Right kidney (tissue), 9 donors: ENCODE measurements at places on chromosomes 12 and 14.

- no peak for DNase-seq
Observed at GRCh38 chr12:80625051-80625450, 82.4 kb upstream of the MYF6 start.

- DNase-seq, result no peak
Observed at GRCh38 chr14:62097072-62097471, 334.9 kb downstream of the SNAPC1 start.

- peak; percentile 31 for DNase-seq
Observed at GRCh38 chr12:64826234-64826633, 1.8 kb downstream of the TBC1D30 start.

DNA sequence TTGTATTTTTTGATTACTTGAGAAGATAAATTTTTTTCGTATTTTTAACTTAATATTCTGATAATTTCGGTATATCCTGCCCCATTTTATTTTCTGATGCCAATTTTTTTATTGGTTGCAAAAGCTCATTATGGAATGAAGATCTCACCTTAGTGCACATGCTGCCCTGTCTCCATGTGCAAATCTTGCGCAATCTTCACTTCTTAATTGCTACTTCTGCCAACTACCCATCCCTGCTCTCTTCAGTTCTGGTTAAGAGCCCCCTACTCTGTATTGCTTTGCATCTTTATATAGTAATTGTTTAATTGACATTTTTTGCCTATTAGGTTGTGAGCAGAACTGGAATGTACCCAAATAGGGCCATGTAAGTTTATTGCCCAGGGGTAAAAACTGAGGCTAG is 20.5 kb upstream of the LRRK2 start:
- no peak for DNase-seq

DNA sequence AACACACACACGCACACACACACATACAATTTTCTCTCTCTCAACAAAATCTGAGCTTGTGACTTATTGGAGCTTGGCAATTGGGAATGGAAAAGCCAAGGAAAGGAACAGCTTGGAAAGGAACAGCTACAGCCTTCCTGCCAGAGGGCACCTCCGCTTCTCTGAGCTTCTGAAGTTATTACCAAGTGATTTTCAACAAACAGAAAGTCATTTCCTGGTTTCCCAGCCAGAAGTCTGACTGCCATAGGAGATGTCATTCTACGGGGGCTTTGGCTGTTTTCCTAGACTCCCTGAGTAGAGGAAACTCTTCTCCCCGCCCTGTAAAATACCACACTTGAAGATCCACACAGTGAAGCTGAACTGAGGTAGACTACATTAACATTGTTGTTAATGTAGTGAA is 198.3 kb downstream of the CFAP54 start:
- no peak for DNase-seq

GRCh38 chr12:123743002-123743401 is 19.1 kb upstream of the DNAH10 start:
- no peak for DNase-seq

- no peak for DNase-seq
Observed at GRCh38 chr14:91394105-91395081, 23.2 kb downstream of the CCDC88C start.

GRCh38 chr14:26765768-26766520 is 168.1 kb upstream of the NOVA1 start:
- no peak for DNase-seq

GRCh38 chr12:109779382-109779781 is 53.8 kb downstream of the TRPV4 start:
- DNase-seq, result no peak

GRCh38 chr12:19799216-19799615 is 359.9 kb downstream of the AEBP2 start:
- DNase-seq, result no peak

DNA sequence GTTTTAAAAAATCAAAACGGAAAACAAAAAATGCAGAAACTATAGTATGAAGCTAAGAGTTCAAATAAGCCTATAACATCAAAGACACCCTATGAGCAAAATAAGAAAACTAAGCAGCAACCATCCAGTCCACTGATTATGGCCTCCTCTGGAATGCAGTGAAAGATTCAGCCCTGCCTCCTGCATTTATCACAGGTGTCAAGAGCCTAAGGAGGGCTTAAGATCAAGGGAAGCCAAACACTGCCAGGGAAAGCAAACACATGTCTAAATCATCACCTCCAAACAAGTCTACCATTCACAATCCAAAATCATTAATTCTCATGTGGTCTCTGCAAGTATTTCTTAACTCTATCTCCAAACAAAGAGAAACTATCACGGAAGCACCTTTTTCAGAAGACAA is 28.4 kb downstream of the SARNP start:
- DNase-seq, result peak; percentile 6

GRCh38 chr14:69828354-69828753 is 31.3 kb upstream of the SLC10A1 start:
- DNase-seq, result no peak

- no peak for DNase-seq
Observed at GRCh38 chr12:9340422-9341259, 132.4 kb upstream of the PZP start.

DNA sequence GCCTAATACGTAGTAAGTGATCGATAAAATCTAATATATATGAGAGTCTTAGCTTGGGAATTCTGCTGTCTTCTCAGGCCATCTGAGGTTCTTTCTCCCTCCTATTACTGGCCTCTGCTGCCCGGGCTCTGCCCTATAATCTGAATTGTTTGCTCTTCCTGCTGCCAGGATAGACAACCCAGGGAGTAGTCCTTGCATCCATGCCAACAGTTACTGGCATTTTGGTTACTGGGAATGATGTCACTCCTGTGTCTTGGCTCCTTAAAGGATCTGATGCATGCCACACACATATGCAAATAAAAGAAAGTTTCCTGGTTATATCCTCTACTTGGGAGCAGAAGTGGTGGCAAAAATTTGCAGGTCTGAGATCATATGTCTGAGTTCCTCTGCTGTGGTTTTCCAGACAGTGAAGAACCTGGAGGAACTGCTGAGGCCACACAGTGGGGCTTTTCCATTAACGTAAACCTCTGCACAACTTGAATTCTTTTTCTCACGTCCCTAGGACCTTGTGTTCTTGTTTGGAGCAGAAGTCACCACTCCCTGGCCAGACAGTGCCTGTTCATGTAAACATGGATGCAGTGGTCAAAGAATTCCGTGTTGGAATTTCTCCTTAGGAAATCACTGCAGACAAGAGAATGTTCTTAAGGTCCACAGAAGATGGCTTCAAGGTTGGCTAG is 320.6 kb upstream of the TBX3 start:
- no peak for DNase-seq

DNA sequence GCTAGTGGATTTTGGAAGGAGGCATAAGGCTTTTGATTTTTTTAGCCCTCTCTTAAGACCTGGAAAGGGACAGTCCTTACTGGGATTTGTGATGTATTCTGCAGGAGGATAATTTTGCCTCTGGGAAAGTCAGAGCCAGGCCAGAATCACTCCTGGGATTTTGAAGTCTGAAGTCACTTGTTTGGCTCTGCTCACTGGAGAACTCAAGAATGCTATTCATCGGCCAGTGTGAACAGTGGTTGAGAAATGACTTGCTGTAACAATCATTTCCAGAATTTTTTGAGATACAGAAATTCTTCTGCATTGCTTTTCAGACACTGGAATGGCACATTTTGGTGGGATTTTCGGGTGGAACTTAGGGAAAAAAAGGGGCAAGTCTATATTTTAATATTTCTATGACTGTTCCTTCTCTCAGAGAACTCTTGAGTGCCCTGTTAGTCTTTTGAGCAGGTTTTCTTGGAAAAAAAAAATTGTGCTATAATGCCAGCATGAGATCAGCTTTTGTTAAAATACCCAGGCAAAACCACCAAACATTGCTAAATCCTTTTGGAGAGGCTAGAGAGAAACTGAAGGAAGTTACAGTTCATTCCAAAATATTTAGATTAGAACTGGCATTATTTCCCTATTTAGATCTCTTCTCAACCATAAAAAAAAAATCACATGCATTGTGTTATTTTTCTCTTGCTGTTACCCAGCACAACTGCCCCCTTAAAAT is 26.1 kb upstream of the BHLHE41 start:
- DNase-seq, result no peak

DNA sequence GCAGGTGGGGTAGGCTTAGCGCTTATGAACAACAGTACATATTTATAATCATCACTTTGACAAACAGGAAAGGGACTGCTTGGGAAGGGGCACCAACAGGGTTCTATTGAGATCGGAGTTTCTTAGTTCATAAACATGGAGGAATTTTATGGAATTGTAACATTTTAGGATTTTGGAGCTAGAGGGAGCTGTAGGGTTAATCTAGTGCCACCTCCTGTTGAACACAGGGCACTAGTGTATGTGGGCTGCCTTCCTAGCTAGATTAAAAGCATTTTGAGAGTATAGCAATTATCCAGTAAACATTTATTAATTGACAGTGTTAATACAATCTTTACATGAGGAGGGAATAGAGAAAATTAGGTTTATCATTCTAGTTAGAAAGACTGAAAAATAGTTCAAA is 23.1 kb upstream of the TBC1D30 start:
- DNase-seq, result no peak

- no peak for DNase-seq
Observed at GRCh38 chr12:59023861-59024424, 103.6 kb upstream of the LRIG3 start.

DNA sequence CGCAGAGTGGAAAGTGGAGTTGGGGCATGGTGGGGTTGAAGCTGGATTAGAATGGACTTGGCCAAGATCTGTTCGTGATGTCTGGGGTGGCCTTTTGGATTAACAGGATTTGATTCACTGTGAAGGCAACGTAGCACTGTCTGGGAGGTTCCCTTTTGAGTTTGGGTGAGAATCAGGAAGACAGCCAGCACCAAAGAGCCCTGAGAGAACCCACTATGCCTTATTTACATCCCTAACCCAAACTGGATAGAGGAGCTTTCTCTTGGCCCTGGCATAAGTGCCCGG is 269.6 kb downstream of the ZFP36L1 start:
- DNase-seq, result no peak

- DNase-seq, result no peak
Observed at GRCh38 chr12:24595652-24596235, 353.2 kb downstream of the BCAT1 start.

GRCh38 chr14:63134801-63135200 is 69.4 kb upstream of the RHOJ start:
- no peak for DNase-seq

DNA sequence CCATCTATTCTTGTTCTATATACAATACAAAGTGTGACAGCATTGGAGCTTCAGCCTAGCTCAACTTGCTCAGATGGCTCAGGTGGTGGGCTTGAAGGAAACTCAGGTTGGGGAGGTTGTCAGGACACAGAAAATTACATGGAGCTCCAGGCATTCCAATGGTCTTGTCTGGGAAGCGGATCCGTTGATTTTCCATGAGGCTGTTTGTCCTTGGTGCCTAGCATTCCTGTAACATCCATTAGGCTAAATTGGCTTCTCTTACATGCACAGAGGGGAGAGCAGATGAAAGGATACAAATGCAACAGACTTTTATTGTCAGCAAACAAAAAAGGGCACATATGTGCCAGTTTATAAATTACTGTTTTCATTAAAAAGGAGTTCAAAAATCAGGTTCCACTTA is 75.5 kb upstream of the OTX2 start:
- DNase-seq, result no peak

- DNase-seq, result no peak
Observed at GRCh38 chr12:3220382-3221321, 143.5 kb downstream of the TSPAN9 start.

- no peak for DNase-seq
Observed at GRCh38 chr12:21509768-21510167, 8.2 kb downstream of the GOLT1B start.

- no peak for DNase-seq
Observed at GRCh38 chr12:48024735-48025134, 20.5 kb upstream of the COL2A1 start.

- DNase-seq, result no peak
Observed at GRCh38 chr14:102608064-102608446, 15.6 kb downstream of the RCOR1 start.

DNA sequence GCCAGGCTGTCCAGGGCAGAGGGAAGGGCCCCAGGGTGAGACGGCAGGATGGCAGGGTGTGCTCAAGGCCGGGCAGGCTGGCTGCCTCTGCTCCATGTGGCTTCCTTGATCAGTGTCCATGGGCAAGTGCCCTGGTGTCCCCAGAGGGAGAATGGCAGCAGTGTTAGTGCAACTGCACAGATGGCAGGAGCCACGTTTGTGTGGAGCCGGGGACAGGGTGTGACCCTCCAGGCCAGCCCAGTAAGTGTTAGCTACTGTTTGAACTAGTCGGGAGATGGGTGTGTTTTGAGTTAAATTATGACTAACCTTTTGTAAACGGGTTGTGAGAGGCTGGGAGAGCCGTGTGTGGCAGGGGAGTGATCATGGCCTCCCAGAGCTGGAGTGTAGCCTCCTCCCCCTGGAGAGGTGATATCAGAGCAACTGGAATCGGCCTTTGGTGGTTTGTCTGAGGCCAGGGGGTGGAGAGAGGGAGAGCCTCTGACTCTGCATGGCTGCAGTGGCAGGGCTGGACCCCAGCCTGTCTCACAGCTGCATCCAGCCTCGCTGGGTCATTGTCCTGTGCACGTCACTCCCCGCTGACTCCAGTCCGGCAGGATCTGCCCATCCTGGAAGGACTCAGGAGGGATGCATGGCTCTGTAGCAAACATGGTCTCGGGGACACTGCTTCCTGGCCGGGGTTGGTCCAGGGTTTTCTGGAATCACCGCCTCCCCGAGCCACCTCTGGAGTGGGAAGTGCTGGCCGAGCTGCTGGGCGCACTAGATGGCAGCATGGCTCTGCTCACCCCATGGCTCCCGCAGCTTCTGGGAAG is 27.8 kb downstream of the AACS start:
- DNase-seq, result peak; percentile 40

DNA sequence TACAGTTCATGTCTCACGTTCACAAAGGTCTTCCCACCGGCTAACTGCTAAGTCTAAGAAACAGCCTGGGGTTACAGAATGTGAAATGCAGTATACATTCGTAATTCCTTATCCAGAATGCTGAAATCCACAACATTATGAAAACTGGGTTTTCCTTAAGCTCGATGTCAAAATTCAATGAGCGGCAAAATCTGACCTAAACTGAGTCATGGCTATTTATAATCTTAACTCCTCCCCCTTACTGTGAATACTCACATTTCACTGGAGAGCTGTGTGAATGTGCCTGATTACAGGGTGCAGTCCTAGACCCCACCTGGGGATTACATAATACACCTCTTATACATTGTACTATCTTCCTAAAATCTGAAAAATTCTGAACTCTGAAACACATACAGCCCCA is 35.3 kb downstream of the STX2 start:
- no peak for DNase-seq

DNA sequence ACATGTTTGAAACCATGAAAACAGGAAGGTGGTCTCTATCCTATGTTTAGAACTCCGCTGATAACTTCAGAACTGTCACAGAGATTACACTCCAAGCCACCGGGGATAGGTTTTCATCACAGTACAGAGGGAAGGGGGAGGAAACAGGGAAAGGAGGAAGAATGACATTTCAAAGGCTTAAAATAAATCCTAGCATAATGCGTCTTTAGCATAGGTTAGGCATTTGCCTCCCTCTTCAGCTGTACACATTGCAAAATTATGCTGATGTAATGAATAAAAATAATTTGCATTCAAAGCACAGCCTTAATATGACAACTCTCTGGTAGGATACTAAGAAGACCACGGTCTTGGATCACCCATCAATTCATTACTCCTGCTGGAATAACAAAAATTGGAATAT is 54.3 kb upstream of the PYGL start:
- DNase-seq, result no peak
